COR-L47 (cell line): ENCODE measurements at places on chromosomes 11 and 22.

DNA sequence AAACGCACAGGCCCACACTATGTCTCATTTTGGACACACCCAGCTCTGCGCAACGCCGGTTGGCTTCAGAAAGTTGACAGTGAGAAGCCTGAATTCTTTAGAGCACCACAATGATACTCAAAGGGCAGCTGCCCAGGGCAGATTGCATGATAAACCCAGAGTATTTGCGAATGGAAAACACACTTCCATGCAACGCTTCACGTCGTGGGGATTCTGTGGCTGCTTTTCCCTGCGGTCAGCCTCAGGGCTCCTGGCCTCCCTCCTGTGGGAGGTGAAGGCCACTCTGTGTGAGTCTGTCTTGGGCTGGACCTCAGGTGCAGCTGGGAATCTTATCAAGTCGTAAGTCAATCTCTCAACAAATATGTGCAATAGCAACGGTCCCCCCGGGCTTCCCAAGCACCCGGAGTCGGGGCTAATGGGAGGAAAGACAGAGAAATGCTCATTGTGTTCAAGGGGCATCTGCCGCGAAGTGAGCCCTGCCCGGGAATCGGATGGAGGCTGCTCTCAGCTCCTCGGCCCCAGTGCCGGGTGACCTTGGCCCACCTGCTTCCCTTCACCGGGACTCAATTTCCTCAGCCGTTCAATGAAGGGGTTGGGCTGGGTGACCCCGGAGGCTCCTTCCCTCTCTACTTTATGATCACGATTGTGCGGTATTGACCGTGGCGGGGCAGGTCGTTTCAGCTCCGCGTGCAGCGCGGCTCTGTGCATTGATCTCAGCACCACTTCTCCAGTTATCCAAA, 623.6 kb downstream of the BRD1 start:
- DNase-seq, result no peak

DNA sequence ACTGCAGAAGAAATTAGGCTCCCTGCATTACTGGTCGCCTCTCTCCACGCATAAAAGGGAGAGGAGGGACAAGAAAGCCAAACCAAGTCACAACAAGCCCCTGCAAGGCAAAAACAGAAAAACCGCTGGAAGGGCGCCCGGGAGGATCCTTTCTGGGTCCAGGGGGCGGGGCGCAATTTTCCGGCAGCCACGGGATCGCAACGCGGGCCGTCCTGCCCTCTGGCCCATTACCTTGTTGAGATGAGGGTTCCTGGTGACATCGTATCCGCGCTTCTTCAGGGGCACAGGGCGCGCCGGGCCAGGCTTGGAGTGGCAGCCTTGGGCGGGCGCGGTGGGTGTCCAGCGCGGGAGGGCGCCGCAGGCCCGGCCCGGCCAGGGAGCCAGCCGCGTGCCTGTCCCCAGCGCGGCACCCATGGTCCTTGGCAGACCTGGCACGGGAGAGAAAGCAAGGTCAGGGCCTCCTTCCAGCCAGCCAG, 847 bp downstream of the ME3 start:
- peak; percentile 53 for DNase-seq

DNA sequence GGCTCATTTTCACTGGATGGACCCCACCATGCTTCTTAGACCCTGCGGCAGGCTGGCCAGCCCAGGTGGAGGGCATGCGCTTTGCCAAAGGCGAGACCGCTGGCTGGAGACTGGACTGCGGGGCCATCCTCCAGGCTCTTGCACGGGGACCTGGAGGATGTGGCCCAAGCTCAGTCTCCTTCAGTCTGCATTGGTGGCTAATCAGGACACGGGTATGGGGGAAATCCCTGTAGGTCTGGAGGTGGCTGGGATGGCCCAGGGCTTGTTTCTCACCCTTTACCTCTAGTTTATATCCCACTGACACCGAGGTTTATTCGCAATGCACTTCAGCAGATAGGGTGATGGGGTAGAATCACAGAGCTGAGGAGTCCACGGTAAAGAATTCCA, 45.0 kb downstream of the BCR start:
- DNase-seq, result no peak

DNA sequence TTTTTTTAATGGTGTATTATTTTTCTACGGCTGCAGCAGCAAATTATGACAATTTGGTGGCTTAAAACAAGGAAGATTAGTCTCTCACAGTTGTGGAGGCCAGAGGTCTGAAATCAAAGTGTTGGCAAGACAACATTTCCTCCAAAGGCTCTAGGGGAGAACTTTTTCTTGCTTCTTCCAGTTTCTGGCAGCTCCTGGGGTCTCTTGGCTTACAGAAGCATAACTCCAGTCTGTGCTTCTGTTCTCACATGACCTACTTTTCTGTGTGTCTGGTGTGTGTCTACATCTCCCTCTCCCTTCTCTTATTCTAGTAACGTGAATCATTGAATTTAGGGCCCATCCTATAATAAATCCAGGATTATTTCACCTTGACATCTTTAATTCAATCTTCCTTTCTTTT, 551.9 kb upstream of the LUZP2 start:
- no peak for DNase-seq

DNA sequence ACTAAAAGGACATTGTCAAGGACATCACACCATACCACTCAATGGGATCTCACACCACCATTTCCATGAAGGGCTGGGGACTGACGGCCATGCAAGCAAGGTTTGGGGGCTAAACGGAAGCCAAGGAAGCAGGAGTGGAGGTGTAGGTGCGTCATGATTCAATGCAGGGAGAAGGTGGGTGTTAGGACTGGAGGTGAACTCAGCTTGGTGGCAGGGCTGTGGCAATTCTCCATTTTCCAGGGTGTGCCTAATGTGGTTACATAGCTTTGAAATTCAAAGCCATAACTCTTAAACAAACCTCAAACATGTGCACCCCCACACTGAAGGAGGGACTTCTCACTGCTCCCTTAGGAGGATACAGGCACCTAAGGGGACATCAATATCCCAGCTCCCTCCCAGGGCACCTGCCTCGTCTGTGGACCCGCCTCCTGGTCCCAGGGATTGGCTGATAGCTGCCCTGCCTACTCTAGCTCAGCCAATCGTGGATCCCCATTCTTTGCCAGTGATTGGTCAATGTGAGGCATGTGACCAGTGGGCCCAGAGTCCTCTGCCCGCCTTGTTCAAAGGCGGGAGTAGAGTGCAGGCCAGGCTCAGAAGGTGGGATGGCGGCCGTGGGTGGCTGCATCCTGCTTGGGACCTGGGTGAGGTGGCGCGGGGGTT, 64.6 kb downstream of the CTTN start:
- DNase-seq, result no peak
